Activated B cell treated with CpG ODN at 0.5 μM for 24 hours (primary cell): ENCODE measurements at places on chromosomes 7 and 10. TPM values are rescaled to one million over a fixed set of nuclear protein-coding genes. Genes with fewer than 3 reads are reported as not detected.

DPYSL4 gene
- 0.53 and 0.78 TPM in 2 replicates for total RNA-seq

GRCh38 chr7:118179191-118179590, 4.8 kb upstream of the LSM8 start:
- peaks cover 13% of the 10 kb centered on the region for H3K36me3 ChIP-seq
- peaks cover 34% of the 10 kb centered on the region for H3K4me1 ChIP-seq
- no peak overlapping the region for H3K27ac ChIP-seq
- H3K27me3 ChIP-seq = no peaks in the 10 kb centered on the region

GRCh38 chr10:96305019-96305418, 785 bp downstream of the DNTT start:
- no peak for DNase-seq
- H3K36me3 ChIP-seq = no peaks in the 10 kb centered on the region
- no peak overlapping the region for H3K4me3 ChIP-seq

DNA sequence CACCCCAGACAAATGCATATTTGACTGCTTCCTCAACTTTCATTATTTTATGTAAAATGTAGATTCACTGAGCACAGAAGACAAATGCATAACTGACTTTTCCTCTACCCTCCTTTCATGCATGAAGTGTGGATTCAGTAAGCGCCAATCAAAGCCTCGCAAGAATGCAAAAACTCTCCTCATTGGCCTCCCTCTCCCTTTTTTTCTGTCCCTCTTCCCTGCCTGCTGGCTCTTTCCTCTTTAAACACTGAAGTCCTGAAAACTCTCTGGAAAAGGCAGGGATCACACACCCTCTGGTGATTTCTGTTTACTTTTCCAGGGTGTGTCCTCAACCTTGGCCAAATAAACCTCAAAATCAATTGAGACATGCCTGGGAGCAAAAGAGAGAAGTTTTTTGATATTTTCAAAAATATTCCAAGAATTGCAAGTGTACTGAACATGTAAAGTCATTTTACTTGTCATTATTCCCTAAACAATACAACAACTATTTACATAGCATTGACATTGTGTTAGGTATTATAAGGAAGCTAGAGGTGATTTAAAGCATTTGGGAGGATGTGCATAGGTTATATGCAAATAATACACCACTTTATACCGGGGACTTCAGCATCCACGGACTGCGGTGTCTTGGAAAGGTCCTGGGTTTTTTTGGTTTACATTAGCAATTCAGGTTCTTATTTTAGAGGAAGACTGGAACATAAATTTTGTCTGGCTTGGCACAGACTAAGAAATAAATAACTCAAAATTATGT, 71.4 kb downstream of the SEC61G start:
- no peaks in the 10 kb centered on the region for H3K27me3 ChIP-seq
- no peak overlapping the region for H3K4me3 ChIP-seq
- no peak for DNase-seq

MYPN gene
- total RNA-seq = not detected in 2 replicates

DNA sequence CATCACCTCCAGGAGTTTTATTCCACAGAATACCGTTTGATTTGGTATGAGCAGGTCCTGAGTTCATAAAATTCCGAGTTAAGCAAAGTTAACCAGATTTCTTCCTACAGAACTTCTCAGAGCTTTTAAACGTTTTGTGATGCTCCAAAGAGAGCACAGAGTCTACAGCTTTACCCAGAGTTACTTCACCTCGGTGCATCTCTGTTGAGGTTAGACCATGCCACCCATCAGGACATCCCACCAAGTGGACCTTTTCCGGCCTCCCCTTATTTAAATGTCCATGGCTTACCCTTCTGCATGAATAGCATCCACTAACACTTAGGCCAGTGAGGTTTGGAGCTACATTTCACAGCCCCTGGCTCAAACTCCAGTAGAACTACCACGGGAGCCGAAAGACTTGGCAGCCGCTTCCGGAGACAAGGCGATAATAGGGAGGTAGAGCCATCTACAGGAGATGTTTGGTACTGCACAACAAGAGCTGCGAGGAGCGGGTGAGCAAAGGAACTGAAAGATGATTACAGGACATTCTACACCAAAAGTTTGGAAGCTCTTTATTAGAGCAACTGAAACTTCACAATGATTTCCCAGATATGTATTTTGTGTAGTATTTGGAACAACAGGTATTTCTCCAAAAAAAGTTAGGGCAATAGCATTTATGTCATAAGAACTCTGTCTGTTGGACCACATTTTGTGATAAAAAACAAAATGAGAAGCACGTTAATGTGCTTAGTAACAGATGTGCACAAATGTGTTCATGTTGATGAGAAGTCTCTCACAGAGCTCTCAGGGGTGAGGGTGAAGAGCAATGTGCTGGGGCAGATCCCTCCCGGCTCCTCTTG, 174.7 kb downstream of the HERPUD2 start:
- peaks cover 28% of the 10 kb centered on the region for H3K27me3 ChIP-seq
- H3K27ac ChIP-seq = no peak overlapping the region
- H3K36me3 ChIP-seq = no peaks in the 10 kb centered on the region
- peaks cover 3% of the 10 kb centered on the region for H3K4me1 ChIP-seq
- no peak overlapping the region for H3K4me3 ChIP-seq
- DNase-seq = no peak

DNA sequence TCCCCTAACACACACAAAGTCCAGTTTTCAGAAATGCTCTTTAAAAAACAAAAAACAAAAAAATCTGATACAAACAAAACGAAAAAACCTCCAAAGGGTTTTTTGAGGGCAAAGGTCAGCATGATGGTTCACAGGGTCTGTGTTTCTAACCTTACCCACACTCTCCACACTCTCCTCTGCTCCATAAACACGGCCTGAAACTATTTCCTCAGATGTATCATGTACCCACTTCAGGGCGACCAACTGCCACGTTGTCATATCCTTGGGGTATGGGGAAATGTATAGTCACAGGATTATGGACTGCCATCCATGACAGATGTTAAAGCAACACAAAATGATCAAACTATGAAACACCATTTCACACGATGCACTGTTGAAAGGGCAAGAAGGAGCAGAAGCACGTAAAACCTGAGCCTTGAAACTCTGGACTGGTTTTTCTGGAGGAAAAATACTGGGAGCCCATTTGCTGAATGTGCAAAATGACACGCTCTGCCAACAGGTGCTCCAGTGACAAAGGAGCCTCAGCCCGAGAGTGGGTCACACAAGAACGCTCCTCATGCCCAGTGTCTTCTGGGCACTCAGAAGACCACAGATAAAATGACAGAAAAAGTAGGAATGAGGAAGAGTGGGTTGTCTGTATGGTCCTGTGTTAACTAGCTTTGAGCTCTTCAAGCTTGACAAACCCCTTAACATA, 15.8 kb downstream of the NAPEPLD start:
- DNase-seq = no peak
- peaks cover 13% of the 10 kb centered on the region for H3K4me1 ChIP-seq
- H3K27ac ChIP-seq = no peak overlapping the region
- no peak overlapping the region for H3K4me3 ChIP-seq
- H3K27me3 ChIP-seq = no peaks in the 10 kb centered on the region
- H3K36me3 ChIP-seq = peaks cover 5% of the 10 kb centered on the region
